ENCODE measurements at places on chromosomes 7 and 10. TPM values are rescaled to one million over a fixed set of nuclear protein-coding genes. Genes with fewer than 3 reads are reported as not detected.

GRCh38 chr10:58827381-58827780 is 314.7 kb downstream of the BICC1 start:
- DNase-seq: no peak

- DNase-seq: no peak
These were observed 33.4 kb upstream of the SEC61G start for GRCh38 chr7:54792383-54792782.

DNA sequence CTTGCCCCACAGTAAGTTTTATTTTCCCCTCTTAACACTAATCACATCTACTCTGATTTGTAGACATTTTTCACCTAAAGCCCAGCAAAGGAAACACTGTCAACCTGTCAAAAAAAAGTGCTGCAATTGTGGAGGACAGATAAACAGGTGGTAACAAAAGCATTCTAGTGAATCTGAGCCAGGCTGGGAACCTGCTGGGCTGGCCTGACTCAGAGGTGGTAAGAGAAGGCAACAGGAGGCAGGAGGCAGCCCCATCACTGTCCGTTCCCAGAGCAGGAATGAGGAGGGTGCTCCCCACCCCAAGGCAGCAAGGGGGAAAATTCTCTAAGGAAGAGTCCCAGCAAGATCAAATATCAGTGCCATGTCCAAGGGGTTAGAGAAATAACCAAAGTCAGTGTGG is 19.5 kb upstream of the HERPUD2 start:
- no peak for DNase-seq

- peak; percentile 56 for DNase-seq
These were observed 22.9 kb downstream of the GTF2IRD1 start for GRCh38 chr7:74476626-74477025.

- peak; percentile 40 for DNase-seq
These were observed 162.3 kb downstream of the ITGB1 start for GRCh38 chr10:32795598-32796183.

DNA sequence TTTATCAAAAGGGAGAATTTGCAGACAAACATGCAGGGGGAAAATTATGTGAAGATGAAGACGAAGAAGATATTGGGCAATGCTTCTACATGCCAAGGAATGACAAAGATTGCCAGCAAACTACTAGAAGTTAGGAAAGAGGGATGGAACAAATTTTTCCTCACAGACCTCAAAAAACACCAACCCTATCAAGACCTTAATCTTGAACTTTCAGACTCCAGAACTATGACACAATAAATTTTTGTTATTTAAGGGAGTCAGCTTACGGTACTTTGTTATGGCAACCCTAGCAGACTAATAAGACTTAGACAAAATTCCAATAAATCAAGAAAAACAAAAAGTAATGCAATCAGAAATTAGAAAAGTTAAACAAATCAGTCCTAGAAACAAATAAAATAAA is 280.0 kb upstream of the GNAI1 start:
- DNase-seq: no peak

- DNase-seq: no peak
These were observed 133.4 kb downstream of the JCAD start for GRCh38 chr10:29925771-29926692.

DNA sequence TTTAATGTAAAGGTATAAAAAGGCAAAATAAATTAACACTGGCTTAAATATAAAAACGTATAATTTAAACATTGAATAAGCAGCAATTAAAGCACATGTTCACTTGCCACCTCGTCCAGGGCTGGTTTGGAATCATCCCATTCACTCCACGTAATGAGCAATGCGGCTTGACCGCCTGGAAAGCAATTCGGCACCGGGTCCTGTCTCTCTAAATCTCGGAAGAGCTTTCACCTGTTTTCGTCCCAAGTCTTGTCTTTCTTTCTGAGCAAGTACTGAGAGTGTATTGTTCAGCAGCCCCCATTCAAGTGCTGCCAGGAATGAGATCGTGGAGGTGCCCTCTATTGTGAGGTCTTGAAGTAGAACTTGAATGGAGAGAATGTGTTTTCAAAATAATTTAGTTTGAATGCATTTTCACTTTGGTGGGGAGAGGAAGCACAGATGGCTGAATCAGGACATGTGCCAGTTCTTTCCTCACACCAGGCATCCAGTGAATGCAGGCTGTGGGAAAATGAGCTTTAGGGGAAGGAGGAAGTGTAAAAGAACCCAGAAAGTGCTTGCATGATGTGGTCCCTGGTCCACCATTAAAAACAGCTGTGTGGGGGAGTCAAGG is 515.2 kb downstream of the REEP3 start:
- peak; percentile 42 for DNase-seq

DNA sequence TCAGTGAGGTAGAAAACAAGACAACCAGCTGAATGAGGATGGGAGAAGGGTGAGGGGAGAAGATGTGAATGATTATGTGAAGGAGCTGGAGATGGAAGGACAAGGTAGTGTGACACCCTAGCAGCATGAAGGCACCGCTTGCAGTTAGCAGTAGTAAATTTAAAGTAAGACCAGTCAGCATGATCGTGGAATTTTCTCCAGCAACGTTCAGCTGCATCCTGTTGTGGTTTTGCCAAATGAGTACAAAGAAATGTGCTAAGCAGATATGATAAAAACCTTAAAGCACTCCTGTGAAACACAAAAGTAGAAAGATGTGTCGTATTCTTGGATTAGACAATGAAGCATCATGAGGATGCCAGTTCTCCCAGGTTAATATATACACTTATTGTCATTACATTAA is 34.1 kb upstream of the IFRD1 start:
- DNase-seq: no peak

DNA sequence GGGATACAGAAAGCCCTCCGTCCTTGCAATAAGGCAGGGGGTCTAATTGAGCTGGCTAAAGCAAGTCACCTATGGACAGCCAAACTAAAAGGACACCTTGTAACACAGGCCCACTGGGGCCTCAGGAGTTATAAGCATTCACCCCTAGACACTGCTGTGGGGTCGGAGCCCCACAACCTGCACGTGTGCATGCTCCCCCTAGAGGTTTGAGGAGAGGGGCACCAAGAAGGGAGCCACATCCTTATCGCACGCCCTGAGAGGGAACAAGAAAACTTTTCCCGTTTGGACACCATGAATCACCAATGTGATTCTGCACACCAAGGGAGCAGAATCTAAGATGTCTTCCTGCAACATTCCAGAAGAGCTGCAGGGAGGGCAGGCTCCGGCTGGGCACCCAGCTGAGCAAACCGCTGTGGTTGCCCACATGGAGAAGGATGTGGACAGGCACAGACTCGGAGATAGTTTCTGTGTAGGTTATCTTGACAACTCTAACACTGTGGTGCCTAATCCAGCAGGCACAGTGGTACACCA is 17.7 kb upstream of the TARP start:
- DNase-seq: no peak

DNA sequence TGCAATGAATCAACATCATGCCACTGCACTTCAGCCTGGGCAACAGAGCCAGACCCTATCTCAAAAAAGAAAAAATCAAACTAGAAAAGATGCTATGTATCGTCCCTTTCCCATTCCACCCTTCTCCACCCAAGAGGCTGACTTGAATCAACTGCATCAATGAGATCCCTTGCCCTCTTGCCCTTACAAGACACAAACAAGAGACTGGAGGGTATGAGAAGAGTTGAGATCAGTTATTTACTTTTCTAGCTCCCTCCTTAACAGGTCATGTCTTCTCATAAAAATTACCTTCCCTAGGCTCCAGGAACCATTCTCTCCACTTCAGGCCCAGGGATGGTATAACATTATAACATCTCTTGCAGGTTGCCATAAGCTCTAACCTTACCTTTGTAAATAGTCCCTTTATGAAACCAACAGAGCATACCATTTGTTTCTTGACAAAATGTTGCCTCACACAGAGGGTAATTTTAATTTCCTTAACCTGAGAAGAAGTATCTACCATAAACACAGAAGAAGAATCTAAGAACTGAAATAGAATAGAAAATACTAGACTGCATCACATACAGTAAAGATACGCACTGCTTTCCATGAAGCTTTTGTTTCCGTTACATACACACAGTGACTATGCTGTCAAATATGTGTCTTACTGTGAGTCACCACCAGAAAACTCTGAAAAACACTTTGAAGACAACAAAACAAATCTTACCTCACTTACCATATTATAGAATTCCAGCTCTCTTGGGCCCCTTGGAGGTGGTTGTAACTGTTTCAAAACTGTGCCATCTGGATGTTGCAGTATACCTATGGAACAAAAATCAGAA is 30.5 kb downstream of the IPMK start:
- peak; percentile 99 for DNase-seq

GRCh38 chr7:92834507-92835260 is 1.7 kb downstream of the CDK6 start:
- no peak for DNase-seq

DNA sequence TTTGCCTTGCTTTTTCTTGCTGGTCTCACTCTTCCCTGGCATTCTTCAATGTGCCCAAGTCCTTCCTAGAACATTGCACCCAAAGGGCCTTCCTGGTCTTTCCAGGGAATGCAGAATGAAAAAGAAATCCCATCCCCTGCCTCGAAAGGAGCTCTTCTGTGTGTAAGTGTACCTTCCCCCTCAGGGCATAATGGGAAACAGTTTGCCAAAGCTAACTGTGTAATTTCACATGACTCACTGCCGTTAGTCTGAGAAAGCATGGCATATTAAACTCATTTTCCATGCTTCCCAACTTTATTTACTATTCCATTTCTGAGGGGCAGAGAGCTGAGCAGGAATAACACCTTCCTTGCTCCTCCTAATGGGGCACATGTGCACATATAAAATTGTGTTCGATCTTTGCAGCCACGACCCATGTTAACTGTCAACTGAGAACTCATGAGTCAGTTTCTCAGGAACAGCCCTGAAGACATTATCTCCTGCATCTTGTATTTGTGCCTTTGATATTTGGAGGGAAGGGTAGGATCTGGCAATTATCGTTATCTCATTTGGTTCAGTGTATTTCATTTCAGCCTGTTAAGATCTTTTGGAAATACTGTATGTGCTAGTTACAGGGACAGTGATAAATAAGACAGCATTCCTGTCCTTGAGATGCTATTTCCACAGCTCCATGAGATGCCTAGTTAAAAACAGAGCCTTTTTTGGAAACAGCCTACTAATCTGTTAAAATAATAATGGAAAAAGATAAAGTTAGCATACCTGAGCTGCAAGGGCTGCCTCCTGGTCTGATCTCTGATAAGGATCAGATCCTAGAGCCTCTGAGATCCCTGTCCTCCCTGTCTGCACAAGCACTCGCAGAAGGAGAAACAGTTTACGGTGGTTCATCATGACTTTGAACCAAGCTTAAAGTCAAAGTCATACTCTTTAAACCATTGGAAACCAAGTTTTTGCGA is 42.3 kb downstream of the IKZF1 start:
- peak; percentile 53 for DNase-seq

- no peak for DNase-seq
These were observed 17.5 kb upstream of the ANLN start for GRCh38 chr7:36372156-36372555.

GRCh38 chr10:7045891-7046599 is 364.8 kb downstream of the SFMBT2 start:
- DNase-seq: no peak

- no peak for DNase-seq
These were observed 3.2 kb downstream of the TSPAN33 start for GRCh38 chr7:129147731-129148130.

DNA sequence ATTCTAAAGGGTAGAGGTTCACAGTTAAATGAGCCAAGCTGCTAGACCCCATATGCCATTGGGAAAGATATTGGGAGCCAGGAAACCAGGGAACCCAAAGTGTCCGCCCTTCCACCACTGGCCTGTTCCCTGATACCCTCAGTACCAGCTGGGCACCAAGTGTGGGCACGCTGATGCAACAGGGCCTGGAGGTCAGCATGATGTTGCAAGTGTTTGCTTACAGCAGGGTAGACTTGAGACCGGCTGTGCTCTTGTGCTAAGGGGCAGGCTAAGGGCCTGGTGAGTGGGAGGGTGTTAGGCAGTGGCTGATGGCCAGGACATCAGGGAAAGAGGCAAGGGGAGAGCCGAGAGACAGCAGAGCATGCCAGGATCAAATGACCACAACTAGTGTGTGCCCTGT is 21.0 kb upstream of the MYL7 start:
- DNase-seq: peak; percentile 70

DNA sequence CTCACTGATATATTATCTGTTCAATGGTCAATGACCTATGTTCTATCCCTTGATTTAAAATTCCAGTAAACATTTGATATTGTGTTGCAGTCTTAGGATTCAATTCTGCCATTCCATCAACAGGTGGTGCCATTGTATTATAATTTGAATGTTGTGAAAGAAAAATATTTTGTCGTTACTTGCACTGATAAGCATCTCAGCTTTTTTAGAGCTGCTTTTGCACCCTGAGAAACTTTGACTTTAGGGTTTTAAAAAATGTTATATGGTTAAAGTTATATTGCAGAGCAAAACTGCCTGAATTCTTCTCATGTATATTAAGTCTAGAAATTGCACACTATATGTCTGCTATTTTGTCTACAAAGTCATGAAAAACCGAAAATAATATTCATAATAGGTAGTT is 18.8 kb upstream of the MINDY3 start:
- peak; percentile 49 for DNase-seq

- DNase-seq: no peak
These were observed at the start of gene CLDN15 for GRCh38 chr7:101237206-101238067. Gene CLDN15, minus strand, starts transcription at chr7:101237802. Its CDS starts 221 bp downstream, at chr7:101237581.

DNA sequence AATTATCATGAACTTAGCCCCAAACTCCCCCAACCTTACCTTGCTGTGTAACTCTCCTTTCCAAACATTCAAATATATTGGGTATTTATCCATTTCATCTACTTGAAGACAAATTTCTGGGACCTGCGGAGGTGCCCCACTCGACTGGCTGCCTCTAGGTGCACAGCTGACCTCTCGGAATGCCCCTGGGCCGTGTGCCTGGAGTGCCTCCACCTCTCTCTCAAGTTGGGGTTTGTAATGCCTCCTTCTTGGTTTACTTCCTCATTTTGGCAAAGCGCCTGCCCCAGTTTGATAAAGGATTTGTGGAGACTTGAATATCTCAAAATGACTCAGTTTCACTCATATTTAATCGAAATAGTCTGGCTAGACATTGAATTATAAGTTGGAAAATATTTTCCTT is 16.6 kb downstream of the ZNF777 start:
- DNase-seq: no peak

GRCh38 chr7:66804001-66804400 is 63.5 kb downstream of the RABGEF1 start:
- no peak for DNase-seq

Gene LLCFC1
- total RNA-seq: not detected

Gene PRPF18
- total RNA-seq: 41.0 TPM

Gene SERPINE1
- total RNA-seq: 1,733 TPM

Gene ANKRD7
- 3.6 TPM for total RNA-seq

Gene CDK14
- 30.2 TPM for total RNA-seq

Gene WNT8B
- not detected for total RNA-seq

Gene LRRC17
- total RNA-seq: 2.6 TPM

Gene PRLHR
- total RNA-seq: not detected

Gene ZNF239
- total RNA-seq: 11.3 TPM

Gene ASIC3
- total RNA-seq: 0.15 TPM

All from renal cortical epithelial cell (primary cell).